ENCODE measurements at places on chromosomes 7 and 10.

DNA sequence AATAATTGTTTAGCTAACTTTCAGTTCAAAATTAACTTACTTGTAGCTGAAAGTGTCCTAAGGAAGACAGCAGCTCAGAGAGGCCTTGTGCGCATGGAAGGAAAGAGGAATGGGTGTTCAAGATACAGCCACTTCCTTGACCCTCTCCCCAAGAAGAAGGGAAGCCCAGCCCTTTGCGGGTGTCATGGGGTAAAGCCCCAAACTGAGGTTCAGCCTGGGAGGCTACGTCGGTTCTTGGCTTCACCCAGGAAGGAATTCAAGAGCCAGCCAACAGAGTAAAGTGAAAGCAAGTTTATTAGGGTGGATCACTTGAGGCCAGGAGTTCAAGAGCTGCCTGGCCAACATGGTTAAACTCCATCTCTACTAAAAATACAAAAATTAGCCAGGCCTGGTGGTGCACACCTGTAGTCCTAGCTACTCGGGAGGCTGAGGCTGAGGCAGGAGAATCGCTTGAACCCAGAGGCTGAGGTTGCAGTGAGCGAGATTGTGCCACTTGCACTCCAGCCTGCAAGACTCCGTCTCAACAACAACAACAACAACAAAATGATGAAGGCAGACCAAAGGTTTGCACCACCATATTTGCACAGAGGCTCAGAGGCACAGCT, 15.9 kb downstream of the GPRIN2 start:
- no peak for DNase-seq

DNA sequence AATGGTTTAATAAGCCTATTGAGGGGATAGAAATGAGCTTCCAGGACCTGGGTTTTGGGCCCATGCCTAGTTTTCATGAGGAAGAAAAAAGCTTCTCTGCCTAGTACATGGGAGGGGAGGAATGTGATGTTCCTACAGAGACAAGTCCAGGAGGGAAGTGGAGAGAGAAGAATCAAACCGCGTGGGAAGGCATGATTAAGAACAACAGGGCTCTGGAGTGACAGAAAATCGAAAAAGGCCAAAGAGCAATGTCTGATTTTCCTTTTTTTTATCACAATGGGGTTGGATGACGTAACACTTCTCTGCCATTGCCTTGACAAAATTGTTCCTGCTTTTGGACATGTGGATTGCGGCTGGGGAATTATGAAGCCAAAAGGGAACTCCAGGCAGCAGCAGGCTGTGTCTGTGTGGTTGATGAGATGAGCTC, 258.6 kb downstream of the CXCL12 start:
- DNase-seq: no peak

- DNase-seq: no peak
These were observed 1.0 kb downstream of the BCL7B start for GRCh38 chr7:73556208-73557107.

DNA sequence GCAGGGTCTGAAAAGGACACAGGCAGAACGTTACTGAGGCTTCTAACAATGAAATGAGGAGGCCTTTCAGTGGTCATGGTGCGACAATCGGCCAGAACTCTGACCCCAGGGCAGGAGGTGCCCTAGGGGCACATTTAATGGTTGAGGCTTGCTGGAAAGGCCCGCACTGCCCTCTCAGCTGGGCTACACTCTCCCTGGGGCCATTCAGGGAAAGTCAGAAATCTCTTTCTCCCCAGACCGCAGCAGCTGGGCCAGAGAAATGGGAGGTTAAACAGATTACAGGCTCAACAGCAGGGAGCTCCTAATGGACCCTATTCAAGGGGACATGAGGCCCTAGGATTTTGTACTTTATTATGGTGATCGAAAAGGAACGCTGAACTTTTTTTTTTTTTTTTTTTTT, 85.6 kb upstream of the FGFR2 start:
- peak; percentile 34 for DNase-seq

GRCh38 chr7:116463956-116464355, 35.6 kb upstream of the CAV2 start:
- no peak for DNase-seq

- DNase-seq: peak; percentile 7
These were observed 213.2 kb upstream of the MDFIC start for GRCh38 chr7:114708646-114709045.

DNA sequence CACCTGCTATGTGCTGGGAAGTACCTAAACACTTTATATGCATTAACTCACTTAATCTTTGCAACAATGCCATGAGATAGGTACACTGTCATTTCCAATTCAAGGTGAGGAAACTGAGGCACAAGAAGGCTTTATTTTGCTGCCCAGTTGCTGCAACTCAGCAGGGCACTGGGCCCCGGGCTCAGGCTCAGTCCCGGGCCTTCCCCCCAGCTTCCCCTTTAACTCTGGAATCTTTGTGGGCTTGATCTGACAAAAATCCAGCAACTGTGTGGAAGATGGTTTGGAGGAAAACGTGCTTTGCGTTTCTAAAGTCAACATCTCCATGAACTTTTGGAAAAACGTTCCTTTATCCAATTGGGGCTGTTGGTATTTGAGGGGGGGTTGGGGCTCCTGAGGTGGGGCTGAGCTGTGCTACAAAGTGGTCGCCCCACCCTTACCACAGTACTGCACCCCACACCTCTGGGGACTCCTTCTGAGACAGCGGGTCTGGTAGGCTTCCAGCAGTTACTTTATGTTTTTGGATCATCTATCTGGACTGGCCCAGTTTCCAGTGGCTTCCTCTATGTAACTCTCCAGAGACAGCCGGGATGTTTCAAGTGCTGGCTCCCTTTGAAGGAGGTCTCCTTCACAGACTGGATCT, 40.5 kb upstream of the CAMK1D start:
- DNase-seq: no peak

GRCh38 chr7:231030-231857, 38.9 kb downstream of the FAM20C start:
- peak; percentile 40 for DNase-seq

DNA sequence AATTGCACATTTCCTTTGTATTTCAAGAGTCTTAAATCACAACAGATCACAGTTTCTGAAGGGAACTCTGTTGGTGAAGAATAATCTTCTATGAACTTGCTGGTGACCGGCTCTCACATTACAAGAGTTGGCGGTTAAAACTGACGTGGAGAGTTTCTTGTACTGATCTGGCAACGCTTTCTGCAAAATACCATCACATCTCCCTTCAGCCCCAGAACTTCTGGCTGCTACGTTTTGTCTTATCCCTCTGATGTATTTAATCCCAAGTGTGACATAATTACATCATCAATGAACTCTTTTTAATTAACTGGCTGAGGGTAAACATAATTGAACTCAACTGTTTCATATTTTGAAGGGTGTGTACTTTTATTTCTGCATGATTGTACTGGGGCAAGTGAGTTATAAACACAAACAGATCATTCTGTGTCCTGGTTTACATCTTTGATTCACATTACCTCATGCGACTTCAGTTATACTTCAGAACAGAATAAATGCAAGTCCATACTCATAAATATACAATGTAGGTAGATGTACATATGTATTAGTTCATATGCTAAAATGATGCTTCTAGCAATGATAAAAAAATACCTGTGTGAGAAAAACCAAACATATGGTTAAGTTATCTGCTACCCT, 105.1 kb upstream of the NPVF start:
- DNase-seq: no peak

DNA sequence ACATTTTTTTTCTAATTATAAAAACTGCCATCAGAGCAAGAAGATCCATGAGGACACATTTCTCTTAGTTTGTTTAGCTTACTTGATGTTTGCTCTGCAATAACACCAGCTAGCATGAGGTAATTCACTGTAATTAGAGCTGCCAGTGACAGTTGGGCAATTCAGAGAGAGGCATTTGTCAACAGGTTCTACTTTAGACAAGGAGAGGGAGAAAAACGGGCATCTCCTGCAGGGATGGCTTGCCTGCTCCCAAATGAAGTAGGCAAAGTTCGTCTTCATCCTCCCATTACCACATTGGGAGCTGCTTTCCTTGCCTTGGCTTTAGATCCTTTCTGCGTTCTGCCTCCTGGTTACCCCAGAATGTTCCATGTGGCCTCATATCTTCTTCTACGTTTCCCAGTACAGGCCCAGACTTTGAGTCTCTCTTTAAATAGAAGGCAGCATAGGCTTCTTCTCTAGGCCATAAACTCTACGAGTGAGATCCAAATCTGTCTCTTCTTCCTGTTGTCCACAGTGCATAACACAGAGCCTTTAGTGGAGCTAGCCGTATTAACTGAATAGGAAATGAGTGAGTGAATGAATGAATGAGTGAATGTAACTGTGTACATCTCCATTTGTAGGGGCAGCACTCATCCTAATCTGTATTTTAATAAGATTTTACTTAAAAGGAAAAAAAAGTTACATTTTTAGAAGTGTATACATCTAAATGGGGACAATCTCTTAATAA, 21.2 kb downstream of the ASB15 start:
- DNase-seq: no peak

DNA sequence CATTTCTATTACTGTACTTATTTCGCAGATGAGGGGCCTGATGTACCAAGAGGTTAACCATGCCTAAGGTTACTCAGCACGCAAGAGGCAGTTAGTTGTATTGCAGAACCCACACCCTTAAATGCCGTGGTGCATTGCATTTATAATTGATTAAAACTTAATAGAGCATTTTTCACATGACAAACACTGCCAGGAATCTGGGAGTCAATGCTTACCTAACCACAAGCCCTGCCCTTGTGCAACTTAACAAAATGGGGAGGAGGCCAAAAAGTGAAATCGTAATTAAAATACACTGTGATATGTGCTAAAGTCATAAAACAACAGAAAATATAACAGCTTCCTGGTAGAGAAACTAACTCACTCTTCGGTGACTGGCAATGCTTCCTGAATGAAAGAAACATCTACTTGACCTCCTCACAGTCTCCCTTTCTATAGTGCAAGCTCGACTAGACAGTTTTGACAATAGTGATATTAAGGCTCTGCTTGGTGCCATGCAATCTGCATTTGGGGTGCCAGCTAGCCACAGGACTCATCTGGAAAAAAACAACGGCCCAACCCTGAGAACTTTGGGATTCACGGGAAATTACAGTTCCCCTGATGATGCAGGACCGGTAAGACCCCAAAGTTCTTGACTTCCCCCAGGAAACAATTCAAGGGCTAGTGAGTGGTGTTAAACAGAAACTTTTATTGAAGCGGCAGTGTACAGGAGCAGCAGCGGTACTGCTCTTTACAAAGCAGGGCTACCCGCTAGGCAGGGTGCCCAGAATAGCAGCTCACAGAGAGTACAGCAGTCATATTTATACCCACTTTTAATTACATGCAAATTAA, 612.4 kb downstream of the TNS3 start:
- DNase-seq: no peak

DNA sequence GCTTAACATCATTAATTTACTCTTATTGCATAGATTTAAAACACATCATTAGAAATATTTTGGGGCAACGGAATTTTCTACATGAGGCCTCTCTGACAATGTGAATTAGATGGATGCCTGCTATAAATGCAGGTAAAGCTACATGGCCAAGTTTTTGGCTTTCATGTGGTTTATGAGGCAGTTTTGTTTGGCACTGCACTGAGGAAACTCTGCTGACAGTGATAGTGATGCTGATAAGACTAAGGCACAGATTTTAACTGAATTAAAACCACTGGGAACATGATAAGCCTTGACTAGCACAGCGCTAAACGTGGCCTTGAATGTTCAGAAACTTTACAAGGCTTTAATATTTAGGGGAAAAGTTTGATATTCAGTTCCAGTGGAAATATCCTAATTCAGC, 114.3 kb upstream of the NOBOX start:
- no peak for DNase-seq

- peak; percentile 80 for DNase-seq
These were observed 1.5 kb upstream of the SKIDA1 start for GRCh38 chr10:21526860-21527597.

DNA sequence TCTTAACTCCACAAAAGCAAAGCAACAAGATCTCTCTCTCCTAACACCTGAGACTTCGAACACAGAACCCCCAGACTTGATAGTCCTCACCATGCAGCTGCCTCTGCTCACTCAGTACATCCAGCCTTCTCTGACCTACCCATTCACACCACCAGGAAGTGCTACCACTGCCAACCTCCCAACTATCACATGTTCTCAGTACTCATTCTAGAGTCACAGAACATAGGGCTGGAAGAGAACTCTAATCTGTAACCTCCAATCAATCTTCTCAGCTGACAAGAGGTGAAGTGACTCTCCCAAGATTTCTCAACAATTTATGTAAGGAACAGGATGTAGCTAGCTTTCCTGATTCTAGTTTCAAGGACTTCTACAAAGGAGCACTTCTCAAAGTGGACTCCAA, 3.8 kb downstream of the NUDCD3 start:
- DNase-seq: peak; percentile 40

GRCh38 chr7:122298618-122299017, 5.9 kb downstream of the FEZF1 start:
- DNase-seq: no peak

- no peak for DNase-seq
These were observed 54.7 kb upstream of the NMT2 start for GRCh38 chr10:15223174-15223573.

DNA sequence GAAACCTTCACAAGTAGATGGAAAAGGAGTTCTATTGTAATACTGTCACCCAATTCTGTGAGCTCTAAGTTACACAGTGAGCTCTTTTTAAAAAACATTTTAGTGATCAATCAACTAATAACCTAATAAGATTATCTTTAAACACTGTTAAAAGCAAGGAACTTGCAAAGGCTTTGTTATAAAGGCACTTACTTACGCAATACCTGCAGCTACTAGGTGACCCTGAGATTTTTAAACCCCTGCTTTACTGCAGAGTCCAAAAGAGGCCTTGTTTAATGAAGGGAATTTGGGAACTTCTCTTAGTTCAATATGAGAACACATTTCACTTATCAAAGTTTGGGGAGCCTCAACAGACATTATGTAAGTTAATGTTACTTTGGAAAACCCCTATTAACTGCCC, 53.3 kb downstream of the P4HA1 start:
- DNase-seq: no peak

DNA sequence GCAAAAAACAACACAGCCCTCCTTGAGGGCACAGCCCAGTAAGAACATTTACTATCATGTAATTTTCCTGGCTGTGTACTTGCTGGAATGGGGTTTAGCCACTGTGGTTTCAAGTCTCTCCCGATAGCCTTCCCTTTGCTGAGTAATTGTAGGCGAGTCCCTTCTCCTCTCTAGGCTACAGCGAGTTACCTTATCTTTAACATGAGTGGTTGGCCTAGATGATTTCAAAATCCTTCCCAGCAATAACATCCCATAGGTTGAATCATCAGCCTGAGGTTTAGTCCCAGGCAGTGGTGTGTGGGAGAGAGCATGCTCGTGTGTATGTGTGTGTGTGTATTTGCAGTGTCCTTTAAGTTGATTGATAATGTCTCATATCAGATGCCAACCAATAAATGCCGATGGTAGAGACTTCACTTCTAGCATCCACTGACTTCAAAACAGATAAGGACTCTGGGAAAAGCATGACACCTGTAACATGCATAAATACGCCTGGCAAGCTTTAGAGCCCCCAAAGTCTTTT, 142.9 kb upstream of the ZMIZ1 start:
- DNase-seq: peak; percentile 83

GRCh38 chr10:106224676-106225075, 939.8 kb downstream of the SORCS1 start:
- no peak for DNase-seq
